Activated T-helper 1 cell treated with anti-CD3 and anti-CD28 coated beads, Interleukin-2, amount 50 U/mL, for 16 hours (primary cell): ENCODE measurements at places on chromosomes 13 and 19.

DNA sequence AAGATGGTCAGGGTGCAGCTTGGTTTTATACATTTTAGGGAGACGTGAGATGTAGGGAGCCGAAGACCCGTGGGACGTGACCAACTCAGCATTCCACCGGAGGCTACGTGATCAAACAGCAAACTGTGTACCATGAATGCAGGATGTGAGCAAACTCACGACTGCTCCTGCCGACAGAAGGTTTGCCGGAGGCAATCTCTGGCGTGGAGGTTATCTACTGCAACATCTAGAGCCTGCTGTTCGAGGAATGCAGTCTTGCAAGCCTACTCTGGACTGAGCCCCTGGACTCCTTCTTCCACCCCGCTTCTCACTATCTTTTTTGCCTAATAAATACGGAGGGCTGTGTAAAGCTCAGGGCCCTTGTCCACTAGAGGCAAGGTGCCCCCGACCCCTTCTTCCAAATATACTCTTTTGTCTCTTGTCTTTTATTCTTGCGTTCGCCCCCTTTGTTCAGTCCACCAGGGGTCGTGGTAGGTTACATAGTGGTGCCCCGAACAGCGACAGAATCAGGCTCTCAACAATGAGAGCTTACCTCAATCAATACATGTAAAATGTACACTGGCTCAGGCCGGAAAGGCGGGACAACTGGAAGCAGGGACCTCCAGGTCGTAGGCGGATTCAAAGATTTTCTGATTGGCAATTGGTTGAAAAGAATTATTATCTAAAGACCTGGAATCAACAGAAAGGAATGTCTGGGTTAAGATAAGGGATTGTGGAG lies 8.9 kb upstream of the OR1I1 start:
- no peak for DNase-seq

DNA sequence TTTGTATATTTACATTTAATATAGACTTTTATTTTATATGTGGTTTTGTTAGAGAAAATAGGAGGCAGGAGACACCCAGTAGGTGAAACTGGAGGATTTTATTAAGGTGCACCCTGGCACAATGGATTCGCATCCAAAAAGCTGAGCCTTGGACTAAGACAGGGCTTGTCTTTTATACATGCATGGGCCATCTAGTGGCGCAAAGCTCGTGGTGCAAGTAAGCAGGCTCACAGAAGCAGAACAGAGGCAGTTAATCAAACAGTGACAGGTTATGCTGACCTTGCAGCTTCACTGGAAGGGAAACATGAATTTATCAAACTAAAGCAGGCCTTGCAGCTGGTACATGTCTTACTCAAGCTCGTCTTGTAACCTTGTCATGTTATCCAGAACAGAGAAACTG lies 58.8 kb upstream of the ZNF681 start:
- DNase-seq: no peak

DNA sequence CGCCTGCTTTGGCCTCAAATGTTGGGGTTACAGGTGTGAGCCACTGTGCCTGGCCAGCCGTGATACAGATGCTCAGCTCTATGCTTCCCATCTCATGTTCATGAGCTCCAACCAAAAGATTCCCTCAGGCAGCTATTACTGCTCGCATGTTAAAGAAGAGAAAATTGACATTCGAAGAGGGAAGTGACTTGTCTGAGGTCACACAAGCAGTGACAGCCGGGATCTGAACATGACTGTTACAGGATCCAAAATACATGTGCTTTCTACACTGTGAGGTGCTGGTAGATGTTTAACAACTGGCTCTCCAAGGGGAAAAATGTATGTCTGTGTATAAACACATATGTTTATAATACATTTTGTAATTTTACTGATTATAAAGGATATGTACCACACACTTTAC lies 11.3 kb downstream of the FPR1 start:
- DNase-seq: no peak

- no peak for DNase-seq
Observed at GRCh38 chr19:32823747-32824102, 45.8 kb downstream of the SLC7A9 start.

- no peak for DNase-seq
Observed at GRCh38 chr19:16206046-16206605, 8.4 kb downstream of the AP1M1 start.

DNA sequence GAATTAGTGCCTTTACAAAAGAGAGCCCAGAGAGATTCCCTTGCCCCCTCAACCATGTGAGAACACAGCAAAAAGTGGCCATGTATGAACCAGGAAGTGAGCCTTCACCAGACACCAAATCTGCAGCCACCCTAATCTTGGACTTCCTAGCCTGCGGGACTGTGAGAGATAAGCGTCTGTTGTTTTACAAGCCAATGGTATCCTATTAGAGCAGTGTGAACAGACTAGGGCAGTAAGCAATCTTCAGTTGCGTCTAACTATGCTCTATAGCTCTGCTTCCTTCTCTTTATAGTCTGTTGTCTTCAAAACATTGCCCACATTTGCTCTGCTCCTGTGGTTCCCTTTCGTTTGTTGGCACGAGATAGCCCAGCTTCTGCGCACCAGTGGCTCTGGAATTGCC lies 109.5 kb upstream of the FNDC3A start:
- no peak for DNase-seq

DNA sequence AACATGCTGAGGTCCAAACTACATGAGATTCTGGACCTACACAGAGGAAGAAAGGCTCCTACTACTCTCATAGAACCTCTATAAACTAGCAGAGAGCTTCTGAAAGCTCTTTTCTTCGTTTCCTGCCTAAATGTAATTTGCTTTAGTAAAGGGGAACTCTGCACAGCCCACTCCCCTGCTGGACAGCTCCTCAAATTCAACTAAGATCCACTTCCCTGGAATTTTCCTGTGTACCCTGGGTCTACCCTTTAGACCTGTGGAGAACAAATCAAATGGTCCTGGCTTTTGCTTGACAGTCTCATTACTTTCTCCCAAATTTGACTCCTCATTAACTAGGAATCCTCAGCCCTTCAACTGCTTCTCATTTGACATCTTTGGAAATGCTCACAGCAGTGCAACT lies 3.5 kb upstream of the DCLK1 start:
- DNase-seq: no peak

- no peak for DNase-seq
Observed at GRCh38 chr19:50531171-50531612, 17.5 kb upstream of the ASPDH start.

DNA sequence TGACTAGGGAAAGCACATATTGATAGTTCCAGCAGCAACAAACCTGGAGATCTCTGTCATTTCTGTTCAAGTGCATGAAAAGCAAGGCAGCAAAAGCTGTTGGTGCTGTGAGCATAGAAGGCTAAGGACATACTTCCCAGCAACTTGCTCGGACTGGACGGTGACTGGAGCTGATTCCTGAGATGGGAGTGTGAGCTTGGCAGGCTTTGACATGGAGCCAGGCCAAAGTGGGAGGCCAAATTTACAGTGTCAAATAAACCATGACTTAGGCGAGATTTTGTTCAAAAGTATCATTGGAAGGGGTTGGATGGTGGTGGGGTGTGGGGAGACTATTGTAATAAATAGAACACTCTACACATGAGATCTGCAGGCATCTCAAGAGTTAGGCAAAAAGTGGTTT lies 5.9 kb upstream of the ARGLU1 start:
- no peak for DNase-seq
